ENCODE measurements at places on chromosomes 5 and 9.

- no peak for DNase-seq
Measured at GRCh38 chr5:147339313-147339712, 104.5 kb downstream of the STK32A start.

GRCh38 chr5:122192497-122193496 lies 63.5 kb downstream of the ZNF474 start:
- no peak for DNase-seq

- no peak for DNase-seq
Measured at GRCh38 chr5:135329913-135330797, 68.9 kb downstream of the MACROH2A1 start.

GRCh38 chr5:180470966-180471582 lies 23.1 kb upstream of the CNOT6 start:
- DNase-seq, result no peak

DNA sequence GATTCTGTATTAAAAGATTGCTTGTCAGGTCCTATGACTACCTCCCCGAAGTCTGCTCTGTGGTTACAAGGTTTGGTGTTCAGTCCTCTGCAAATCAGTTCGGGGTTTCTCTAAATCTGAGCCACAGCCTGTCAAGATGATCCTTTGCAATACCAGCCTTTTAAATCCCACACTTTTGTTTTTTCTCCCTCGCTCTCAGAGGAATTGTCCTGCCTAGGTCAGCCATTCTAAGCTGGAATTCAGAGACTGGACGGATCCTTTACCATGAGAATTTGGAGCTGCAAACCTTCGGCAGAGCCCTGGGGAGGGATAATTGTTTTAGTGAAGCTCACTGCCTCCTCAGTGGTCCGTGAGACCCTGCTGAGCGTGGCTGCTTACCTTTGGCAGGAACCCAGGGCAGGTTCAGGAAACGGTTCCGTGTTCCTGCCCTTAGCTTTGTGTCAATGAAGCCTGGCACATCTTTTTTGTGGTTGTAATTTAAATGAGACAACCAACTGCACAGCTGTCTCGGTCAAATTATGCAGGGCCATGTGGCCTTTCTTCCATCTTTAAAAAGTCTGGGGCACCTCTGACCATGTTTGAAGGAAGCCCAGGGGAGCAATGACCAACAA lies 47.2 kb downstream of the EBF1 start:
- no peak for DNase-seq

DNA sequence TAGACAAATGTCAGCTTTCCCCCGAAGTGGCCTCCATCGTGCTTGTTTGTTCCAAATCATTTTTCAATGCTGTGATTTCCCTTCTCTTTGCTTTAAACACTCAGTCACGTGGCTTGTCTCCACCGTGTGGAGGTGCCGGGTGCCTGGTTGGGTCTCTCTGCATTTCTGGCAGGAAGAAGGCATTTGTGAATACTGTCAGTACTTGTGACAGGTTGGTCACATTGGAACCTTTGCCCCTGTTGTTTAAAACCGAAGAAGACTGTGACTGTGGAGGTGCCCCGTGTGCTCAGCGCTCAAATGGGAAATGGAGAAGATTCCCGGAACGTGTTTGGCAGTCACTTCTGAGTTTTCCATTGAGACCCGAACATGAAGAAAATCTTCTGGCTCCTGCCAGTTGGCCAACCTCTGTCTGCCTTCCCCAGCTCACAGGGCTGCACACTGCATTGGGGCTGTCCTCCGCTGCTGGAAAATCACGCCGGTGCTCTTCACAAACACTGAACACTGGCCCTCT lies 74.6 kb downstream of the LMNB1 start:
- no peak for DNase-seq

DNA sequence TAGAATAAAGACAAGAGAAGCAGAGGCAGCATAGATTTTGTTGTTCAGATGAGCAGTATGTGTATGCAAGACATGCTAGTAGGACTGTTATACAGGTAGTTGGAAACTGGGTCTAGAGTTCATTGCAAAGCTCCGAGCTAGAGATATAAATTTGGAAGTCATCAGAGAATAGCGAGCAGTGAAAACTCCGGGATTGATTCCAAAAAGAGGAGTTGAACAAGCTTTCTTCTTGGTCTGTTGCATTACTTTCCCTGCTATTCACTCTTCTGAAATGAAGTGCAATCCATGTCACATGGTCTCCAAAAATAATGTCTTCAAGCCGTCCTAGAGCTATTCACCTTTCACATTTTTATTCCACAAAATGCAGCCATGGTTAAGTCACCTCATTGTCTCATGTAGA lies 67.9 kb upstream of the ZNF462 start:
- no peak for DNase-seq

GRCh38 chr9:2494562-2494961 lies 127.0 kb upstream of the VLDLR start:
- no peak for DNase-seq

GRCh38 chr9:93320591-93321219 lies 130.8 kb upstream of the FAM120A start:
- DNase-seq, result no peak

DNA sequence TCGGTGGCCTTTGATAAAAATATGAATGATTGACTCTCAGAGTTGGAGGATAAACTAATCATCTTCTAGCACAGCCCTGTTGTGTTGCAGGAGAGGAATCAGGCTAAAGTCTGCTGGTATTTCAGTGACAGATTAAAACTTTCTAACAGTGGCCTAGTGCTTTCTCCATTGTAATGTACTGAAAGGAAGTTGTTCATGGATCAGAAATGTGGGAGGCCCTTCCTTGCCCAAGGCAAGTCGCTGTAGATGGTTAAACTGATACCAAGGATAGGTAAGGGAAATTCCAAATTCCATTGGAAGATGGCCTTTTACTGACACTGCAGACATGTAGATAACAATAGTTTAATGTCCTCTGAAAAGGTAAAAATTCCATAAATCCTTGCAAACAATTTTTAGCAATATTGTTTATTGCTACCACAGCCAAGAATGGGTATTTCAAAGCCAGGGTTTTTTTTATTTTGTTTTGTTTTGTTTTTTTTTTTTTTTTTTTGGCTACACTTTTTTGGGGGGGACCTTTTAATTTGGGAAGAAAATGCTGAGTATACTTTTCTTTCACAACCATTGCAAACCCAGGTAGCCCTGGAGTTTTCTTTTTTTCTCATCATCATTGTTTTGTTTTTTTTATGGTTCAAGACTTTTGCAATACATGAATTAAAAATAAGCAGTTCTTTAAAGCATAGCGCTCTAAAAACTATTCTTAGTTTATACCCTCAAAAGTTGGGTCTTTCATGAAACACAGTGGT lies 35.5 kb downstream of the WDR36 start:
- DNase-seq, result no peak

DNA sequence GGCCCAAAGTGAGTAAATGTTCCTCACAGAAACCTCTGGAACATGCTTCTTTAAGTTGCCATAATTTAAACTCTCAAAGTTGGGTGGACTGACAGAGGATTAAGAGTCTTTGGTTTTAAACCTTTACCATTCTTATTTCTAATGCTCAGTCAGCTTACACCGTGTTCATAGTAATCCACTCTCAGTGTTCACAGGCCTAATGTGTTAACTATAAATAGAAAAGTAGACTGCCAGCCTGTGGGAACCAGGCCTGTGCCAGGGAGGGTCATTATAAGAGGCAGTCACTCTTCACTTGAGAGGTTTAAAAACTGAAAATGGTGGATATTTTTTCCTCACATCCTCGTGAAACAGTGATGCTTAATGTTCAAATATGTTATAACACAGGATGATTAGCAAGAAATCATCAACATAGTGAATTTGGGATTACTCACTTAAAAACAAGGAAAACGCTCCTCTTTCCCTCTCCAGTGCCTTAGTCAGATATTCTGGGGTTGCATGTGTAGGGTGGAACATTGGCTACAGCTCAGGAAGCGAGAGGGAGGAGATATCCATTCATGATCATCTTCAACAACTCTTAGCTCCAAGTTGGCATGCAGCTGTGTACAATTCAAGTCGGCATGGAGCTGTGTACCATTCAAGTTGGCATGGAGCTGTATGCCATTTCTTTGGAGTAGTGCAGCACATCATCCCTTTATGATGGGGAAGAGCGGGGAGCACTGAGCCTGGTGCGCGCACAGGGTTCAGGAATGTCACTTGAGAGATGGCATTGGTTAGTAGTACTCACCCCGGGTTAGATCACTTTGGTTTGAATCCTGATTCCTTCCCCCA lies 65.8 kb downstream of the KIAA1958 start:
- no peak for DNase-seq

GRCh38 chr5:31888564-31888963 lies 249.6 kb downstream of the PDZD2 start:
- no peak for DNase-seq

GRCh38 chr5:78008356-78008967 lies 232.3 kb upstream of the TBCA start:
- DNase-seq, result no peak

DNA sequence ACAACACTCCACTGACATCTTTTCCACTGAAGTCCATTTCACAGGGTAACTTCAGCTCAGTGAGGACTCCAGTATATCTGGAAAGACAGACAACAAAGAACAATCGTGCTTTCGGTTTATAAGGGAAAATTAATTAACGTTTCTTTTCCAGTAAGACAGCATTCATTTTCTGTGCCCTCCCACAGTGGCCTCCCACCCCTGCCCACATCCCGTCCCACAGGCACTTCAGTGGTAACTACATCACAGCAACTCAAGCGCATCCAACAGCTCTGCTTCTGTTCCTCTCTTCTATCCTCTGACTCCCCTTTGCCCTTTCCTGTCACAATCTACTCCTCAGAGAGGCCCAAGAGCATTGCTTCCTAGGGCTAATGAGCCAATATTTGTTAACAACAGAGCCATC lies 40.3 kb downstream of the GLDC start:
- no peak for DNase-seq

DNA sequence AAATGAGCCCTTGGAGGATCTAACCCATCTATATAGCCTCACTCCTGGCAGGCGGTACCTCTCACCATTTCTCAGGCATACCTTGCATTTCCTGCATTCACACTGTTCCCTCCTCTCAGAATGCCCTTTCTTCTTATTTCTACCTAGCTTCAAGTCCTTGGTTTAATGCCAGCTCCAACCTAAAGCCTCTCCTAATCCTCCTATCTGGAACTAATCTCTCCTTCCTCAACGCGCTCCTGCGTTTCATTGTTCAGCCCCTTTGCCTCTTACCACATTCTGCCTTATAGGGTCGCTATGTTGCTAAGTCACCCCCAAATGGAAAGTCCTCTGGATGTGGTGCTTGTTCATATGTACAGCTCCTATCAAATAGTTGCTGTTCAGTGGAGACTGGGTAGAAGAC lies 288.5 kb upstream of the TUT7 start:
- DNase-seq, result no peak

- DNase-seq, result no peak
Measured at GRCh38 chr9:86644675-86645034, 290.4 kb upstream of the TUT7 start.

GRCh38 chr5:31935496-31936369 lies 238.4 kb downstream of the GOLPH3 start:
- DNase-seq, result no peak

DNA sequence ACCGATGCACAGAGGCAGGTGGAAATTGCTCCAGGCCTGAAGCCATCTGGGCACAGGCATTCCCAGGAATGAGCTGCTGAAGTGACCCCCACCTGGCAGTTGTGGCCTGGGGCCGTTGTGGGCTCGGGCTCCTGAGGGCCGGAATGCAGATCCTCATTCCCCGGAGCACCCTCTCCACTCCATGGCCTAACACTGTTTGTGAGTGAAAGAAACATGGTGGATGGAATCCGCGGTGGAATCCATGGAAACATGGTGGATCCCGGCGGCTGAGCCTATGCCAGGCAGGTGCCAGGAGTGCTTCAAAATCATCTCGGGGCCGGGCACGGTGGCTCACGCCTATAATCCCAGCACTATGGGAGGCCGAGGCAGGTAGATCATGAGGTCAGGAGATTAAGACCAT lies 3.6 kb upstream of the SARDH start:
- no peak for DNase-seq

- DNase-seq, result no peak
Measured at GRCh38 chr5:2326601-2327000, 424.9 kb downstream of the IRX2 start.

DNA sequence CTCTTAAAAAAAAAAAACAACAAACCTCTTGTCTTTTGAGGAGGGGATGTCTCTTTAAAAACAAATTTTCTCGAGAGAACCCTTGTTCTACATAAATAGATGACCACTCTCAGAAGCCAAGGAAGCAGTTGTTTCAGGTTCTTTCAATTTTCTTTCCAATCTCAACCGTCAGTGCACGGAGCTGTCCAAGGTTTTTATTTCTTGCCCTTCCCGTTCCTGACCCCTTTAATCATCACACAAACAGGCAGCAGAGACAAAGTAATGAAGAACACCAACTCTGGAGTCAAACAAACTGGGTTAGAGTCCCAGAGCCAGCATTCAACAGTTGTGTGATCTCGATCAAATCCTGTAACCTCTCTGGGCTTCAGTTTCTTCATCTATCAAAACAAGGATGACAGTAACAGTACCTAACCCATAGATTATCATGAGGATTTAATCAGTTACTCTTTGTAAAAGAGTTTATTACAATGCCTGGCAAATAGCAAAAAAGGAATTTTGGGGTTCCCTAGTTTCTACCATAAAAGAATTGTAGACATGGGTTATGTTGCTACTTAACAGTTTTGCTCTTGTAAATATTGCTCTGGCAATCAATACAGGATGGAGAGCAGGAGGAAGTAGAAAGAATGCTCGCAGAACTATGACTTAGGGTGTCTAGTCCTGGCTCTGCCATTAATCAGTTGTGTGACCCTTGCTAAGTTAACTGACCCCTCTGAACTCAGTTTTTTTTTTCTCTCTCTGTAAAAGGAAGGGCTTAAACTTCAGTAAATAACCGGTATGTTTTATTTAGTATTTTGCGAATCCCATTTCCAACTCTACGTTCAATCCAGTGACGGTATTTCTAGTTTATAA lies 1.0 kb upstream of the NIM1K start:
- DNase-seq, result no peak

- no peak for DNase-seq
Measured at GRCh38 chr5:179267071-179267670, 78.1 kb downstream of the ADAMTS2 start.

DNA sequence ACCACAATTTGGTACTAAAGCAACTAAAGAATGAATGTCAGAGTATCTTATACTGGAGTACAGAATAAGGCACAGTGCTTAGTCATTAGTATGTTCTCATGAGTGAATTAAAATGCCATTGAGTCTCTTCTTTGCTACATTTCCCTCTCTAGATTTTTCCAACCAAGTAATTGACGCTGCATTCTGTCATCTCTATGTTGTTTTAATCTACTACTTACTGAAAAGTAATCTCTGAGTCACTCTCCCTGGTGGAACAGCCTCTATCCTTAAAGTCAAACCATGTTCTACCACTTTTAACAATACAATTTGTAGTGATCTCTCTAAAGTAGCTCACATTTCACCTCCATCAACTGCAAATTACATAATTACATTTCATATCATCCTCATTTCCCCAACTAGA lies 495.1 kb downstream of the CDH18 start:
- DNase-seq, result no peak

All from NCI-H510A (cell line).